Thymus (tissue), 14 donors: ENCODE measurements at places on chromosomes 11 and 22. TPM values are rescaled to one million over a fixed set of nuclear protein-coding genes. Genes with fewer than 3 reads are reported as not detected.

PGA4 gene
- total RNA-seq, result 0.66 TPM

FGF3 gene
- total RNA-seq, result 0.19 TPM

BRSK2 gene
- 0.14 TPM for total RNA-seq

OR2D2 gene
- total RNA-seq, result 0.14 TPM

OR52N4 gene
- 0.09 TPM for total RNA-seq

GRIA4 gene
- under 0.01 TPM for total RNA-seq

GRCh38 chr11:66324664-66325063 is 7.8 kb upstream of the CD248 start:
- no peaks in the 10 kb centered on the region for H3K36me3 ChIP-seq
- H3K4me3 ChIP-seq, result no peak overlapping the region
- no peak for DNase-seq

DNA sequence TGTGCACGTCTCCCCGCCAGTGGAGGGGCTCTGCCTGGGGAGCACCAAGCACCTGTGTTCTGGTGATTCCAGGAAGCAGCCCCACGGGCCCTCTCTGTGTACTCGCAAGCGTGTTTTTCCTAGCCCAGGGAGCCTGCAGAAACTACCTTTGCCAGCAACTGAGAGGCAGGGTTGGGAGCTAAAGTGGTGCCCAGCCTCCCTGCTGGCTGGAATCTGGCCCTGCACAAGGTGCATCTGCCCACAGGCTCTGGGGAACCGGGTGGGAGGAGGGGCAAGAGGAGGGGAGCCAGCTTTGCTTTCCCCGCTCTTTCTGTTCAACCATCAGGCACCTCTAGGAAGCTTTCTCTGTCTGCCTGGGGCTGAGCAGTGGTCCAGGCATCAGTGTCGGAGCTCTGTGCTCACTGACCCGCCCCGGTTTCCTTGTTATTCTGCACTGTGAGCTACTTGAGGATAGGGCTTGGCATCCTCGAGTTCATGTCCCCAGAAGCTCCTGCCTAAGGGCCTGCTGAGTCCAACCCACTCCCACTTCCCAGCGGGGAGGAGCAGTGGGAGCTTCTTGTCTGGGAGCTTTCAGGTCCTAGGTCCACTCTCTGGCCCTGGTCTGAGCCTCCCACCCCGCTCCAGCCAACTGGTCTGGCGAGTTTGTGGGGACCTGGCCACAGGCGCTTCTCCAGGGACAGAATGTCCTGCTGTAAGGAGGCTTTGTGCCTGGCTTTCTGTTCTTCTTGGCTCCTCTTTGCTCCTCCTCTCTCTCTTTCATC is 14.9 kb downstream of the DAGLA start:
- H3K4me1 ChIP-seq, result peaks cover 61% of the 10 kb centered on the region
- H3K27me3 ChIP-seq, result no peaks in the 10 kb centered on the region
- no peak for DNase-seq

- no peak overlapping the region for H3K4me3 ChIP-seq
- H3K4me1 ChIP-seq, result no peaks in the 10 kb centered on the region
- H3K27me3 ChIP-seq, result no peaks in the 10 kb centered on the region
Measured at GRCh38 chr11:128837627-128838026, 29.5 kb downstream of the KCNJ1 start.

DNA sequence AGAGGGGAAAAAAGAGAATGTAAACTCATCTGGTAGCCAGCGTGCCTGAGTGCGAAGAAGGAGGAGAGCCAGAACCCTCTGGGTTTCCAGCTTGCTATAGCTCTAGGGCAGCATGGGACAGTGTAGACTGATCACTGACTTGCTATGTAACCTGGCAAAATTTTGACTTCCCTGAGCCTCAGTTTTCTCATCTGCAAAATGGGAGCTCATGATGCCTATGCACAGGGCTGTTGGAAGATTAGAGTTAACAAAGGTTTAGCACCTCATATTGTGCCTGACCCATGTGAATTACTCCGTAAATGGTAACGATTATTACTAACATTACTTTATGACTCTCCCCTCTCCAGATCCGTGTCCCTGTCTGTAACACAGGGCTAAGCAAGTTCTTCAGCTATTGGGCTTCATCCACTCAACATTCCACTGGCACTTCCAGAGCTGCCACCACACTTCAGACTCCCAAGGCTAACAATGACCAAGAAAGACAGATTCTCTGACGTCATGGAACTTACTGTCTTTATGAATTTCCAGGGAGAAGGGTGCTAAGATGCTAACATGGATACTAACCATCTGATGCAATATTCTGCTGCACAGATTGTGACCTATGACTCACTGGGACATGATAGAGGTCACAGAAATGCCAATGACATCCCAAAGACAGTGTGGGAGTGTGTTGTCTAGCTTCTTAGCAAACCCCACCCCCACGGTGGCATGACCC is 195.2 kb downstream of the TRIM29 start:
- H3K27ac ChIP-seq, result no peak overlapping the region
- no peaks in the 10 kb centered on the region for H3K27me3 ChIP-seq
- no peak for DNase-seq
- no peaks in the 10 kb centered on the region for H3K36me3 ChIP-seq
- H3K4me3 ChIP-seq, result no peak overlapping the region

DNA sequence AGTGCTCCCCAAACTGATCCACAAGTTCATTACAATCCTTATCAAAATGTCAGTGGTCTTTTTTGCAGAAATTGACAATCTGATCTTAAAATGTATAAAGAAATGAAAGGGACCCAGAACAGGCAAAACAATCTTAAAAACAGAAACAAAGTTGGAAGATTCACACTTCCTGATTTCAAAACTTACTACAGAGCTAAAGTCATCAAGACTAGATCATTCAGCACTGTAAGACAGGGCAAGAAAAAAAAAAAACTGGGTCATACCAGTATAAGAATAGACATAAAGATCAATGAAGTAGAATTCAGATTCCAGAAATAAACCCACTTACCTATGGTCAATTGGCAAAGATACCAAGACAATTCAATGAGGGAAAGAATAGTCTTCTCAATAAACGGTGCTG is 4.5 kb upstream of the STK33 start:
- H3K4me1 ChIP-seq, result peaks cover 5% of the 10 kb centered on the region
- no peak overlapping the region for H3K27ac ChIP-seq
- H3K36me3 ChIP-seq, result no peaks in the 10 kb centered on the region
- DNase-seq, result no peak

GRCh38 chr22:23012081-23012622 is 58.2 kb upstream of the GNAZ start:
- DNase-seq, result no peak
- H3K36me3 ChIP-seq, result no peaks in the 10 kb centered on the region
- peaks cover 49% of the 10 kb centered on the region for H3K27me3 ChIP-seq
- H3K27ac ChIP-seq, result no peak overlapping the region

DNA sequence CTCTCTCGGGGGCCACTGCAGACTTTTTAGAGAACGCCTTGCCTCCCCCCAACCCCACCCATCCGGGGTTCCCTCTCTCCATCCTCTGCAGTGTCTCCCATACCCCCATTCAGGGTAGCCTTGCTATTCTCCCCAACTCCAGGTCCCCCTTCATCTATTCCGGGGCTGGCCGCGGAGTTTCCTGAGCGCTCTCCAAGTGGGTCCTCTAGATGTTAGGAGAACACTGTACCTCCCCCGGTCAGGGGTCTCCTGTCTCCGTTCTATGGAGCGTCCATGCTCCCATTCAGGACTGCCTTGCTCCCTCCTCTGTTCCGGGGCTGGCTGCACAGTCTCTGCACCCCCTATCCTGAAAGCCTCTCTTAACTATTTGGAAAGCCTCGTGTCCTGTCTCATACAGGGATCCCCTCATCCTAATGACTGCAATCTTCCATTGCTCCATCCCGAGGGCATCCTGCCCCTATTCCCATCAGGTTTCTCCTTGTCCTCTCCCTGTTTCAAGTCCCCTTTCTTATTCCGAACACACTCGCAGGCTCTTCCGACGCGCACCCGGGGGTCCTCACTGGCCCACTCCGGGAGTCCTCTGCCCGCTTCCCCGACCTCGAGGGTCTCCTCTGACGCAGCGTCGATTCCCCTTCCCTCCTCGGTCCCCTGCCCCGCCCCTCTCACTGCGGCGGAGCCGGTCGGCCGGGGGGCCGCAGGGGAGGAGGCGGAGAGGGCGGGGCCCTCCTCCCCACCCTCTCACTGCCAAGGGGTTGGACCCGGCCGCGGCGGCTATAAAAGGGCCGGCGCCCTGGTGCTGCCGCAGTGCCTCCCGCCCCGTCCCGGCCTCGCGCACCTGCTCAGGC is at the start of gene NEFH:
Gene NEFH, plus strand, starts transcription at position 802 of the 845 bp plus-strand sequence. CDS start 45 bp downstream, outside the sequence.
- no peaks in the 10 kb centered on the region for H3K36me3 ChIP-seq
- no peak within 1 kb of the TSS for H3K4me3 ChIP-seq
- DNase-seq, result no peak
- H3K27ac ChIP-seq, result no peak within 1 kb of the TSS
- peaks cover 38% of the 10 kb centered on the region for H3K27me3 ChIP-seq
- no peaks in the 10 kb centered on the region for H3K4me1 ChIP-seq

DNA sequence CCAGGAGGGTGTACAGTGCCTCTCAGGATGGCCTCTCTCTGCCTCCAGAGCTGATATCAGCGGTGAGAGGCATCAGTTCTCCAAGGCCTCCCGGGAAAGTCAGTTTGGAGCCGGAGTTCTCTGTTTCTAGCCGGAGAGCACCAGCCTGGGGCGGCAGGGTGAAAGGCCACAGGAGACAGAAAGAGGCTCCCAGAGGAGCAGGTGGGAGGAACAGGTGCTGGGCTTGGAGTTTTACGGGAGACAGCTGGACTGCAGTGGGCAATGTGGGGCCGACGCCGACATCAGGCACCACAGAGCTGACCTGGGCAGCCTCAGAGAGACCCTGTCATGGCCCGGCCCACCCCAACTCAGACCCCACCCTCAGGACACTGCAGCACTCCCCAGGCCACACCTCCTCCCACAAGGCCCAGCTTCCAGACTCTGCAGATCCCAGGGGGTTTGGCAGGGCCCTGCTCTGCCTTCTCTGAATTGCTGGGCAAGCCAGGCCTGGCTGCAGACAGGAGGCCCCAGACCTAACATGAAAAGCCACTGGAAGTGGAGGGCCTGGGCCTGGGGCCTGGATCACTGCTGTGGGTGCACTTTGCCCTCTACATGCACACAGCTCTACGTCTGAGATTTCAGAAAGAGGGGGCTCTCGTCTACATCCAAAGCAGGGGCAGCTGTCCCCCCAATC is 885.6 kb downstream of the BRD1 start:
- H3K27ac ChIP-seq, result no peak overlapping the region
- DNase-seq, result no peak
- H3K4me1 ChIP-seq, result no peaks in the 10 kb centered on the region
- no peaks in the 10 kb centered on the region for H3K36me3 ChIP-seq
- no peak overlapping the region for H3K4me3 ChIP-seq
- H3K27me3 ChIP-seq, result no peaks in the 10 kb centered on the region

DNA sequence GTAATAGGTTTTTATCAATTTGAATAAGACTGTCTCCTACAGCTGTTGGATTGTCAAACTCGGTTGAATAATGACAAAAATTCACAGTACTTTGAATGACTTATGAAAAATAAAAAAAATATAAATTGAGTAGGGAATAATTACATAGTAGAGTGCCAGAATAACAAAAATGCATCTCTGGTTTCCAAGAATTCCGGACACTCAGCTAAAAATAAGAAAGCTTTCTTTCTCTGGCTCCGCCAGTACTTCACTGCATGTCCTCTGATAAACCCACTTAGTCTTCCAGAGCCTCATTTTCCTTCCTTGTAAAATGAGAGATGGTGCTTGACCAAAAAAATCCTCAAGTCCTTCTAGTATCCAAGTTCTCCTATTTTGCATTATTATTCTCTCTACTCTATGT is 374.6 kb upstream of the LUZP2 start:
- no peaks in the 10 kb centered on the region for H3K36me3 ChIP-seq
- no peaks in the 10 kb centered on the region for H3K4me1 ChIP-seq
- H3K4me3 ChIP-seq, result no peak overlapping the region
- no peaks in the 10 kb centered on the region for H3K27me3 ChIP-seq

DNA sequence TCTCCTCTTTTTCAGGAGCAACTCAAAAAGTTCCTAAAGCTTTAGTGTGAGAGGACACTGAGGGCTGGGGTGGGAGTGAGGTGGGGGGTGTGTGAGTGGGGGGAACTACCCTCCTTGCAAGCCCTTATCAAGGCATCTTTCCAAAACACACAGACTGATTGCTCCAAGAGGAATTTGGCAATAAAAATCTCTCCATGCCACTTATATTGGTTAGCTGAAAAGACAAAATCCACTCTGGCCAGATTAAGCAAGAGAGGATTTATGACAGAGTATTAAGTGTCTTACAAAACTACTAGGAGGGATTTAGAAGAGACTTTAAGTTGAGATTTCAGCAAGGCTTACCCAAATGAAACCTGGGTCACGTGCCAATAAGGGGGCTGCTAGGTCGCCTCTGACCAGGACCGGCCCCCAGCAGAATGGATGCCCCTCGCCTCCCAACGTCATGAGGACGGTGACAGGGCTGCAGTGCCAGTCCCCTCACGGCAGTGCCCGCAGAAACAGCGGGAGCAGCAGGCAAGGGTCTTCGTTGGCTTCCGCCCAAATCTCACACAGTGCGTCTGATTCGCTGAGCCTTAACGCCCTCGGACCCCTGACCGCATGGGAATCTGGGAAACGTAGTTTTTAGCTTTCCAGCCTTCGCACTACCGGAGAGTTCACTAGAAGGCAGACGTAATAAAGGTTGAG is 22.1 kb upstream of the CTR9 start:
- peaks cover 6% of the 10 kb centered on the region for H3K4me1 ChIP-seq
- H3K27ac ChIP-seq, result no peak overlapping the region
- no peak overlapping the region for H3K4me3 ChIP-seq
- no peaks in the 10 kb centered on the region for H3K36me3 ChIP-seq
- peaks cover 3% of the 10 kb centered on the region for H3K27me3 ChIP-seq

DNA sequence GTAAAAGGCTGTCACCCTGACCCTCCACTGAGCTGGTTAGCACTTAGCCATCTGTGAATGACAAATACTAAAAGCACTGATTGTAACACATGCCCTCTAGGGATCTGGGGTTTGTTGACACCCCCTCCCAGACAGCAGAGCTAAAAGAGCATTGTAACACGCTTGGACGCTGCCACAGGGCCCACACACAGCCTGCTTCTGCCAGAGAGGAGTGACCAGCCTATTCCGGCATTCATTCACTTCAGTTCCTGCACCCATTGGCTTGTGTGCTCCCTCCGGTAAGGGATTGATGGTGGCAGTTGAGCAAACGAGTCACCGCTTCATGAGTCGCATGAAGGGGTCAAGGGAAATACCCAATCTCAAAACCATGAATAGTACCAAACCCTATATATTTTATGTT is 15.8 kb downstream of the OR10D3 start:
- no peaks in the 10 kb centered on the region for H3K27me3 ChIP-seq
- no peaks in the 10 kb centered on the region for H3K4me1 ChIP-seq
- no peak for DNase-seq
- H3K36me3 ChIP-seq, result no peaks in the 10 kb centered on the region
- H3K4me3 ChIP-seq, result no peak overlapping the region
- H3K27ac ChIP-seq, result no peak overlapping the region
